ENCODE measurements at places on chromosomes 1 and 21.

- DNase-seq = no peak
Measured at GRCh38 chr21:36587388-36587787, 107.5 kb upstream of the CLDN14 start.

DNA sequence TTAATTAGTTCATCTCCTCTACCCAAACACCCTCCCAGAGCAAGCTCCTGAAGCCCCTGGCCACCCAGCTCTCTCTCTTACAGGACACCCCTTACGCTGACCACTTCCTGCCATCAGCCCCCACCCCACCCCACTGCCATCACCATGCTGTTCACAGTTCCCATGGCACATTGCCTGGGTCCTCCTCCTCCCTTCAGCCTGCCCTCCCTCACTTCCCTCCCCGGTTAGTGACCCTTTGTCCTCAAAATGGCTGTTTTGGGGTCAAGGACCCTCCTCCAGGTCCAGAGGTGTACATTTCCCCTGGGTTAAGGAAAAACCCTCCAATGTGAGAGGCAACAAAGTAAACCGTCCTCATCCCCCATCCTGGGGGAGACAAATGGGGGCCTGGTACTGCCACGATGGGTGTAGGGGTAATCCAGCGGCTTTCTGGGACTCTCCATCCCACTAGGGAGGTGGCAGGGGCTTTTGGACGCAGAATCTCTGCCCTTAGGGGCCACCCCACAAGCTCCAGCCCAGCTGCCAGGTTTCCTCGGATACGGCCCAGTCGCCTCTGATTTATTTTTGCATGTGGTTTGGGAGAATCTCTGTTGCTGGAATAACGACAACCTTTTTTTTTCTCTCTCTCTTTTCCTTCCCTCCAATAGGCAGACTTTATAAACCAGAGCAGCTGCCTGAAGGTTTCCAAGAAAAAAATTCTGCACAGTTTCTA, 8.5 kb downstream of the CAMK2N1 start:
- no peak for DNase-seq

- DNase-seq = no peak
Measured at GRCh38 chr1:28173151-28173979, 3.1 kb downstream of the PTAFR start.

GRCh38 chr1:207997486-207998268, 86.8 kb upstream of the CD34 start:
- no peak for DNase-seq

DNA sequence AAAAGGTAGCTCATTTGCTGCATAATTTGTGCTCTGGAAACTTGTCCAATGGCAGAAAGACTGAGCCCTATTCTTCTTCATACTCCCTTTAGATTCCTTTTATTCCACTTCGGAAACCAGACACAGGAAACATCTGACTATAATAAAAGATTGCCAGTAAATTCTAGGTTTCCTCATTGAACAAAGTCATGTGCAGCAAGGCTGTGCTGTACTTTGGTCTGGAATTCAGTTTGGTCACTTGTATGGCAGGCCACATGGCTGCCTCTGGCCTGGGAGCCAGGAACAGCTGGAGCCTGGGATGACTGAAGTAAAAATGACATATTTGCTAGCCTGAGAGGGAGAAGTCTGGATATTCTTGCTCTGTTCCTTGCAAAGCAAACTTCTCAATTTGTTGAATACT, 79.6 kb downstream of the ST3GAL3 start:
- DNase-seq = no peak

DNA sequence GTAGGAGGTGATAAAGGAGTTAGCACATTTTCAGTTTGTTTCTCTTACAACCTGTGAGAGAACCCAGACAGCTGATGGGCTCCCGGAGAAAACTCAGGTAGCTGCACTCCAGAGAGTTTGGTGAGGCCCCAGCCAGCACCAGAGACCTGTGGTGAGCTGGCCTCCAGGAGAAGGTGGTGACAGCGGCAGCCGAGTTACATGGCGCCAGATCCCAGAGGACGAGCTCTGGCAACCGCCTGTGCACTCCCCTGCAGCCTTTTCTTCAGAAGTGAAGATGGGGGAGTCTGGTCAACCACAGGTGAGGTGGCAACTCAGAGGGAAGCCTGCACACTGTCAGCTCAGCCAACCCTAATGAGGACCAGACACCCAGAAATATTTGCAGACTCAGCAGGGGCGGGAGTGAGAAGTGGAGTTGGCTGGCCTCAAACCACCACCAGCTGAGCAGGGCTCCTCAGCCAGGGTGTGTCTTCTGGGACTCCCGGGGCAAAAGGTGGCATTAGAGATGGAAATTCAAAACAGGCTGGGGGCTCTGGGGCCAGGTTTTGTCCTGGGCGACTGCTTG, 209.7 kb downstream of the SETD4 start:
- DNase-seq = no peak

DNA sequence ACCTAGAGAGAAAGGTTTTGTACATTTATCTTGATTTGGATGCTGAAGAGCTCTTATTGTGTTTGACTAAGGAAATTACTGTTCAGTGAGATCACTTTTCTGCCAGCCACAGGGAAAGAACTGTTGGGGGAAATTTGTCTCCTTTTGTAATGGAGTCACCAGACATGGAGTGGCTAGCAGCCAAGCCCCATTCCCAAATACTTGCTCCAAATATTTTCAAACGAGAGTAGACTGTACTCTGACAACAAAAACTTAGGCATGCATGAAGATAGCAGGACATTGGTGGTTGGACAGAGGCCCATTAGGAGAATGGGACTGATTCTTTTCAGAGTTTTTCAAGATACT, 21.1 kb downstream of the IPO9 start:
- DNase-seq = no peak

DNA sequence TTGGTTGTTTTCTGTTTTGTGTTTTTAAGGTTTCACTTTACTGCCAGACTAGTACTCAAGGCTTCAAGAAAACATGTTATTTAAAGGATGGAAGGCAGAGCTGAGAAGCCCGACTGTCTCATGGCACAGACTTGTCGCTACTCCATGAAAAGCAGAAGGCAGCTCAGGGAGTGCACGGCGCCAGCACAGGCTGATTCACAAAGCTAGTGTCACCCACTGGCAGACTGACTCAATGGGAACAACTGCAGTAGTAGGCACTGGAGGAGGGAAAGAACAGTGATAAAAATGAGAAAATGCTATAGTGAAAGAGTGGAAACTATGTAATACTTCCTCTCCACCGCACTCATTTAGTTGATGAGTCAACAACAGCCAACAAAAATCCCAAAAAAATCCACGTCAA, 14.7 kb downstream of the HSF2BP start:
- no peak for DNase-seq

- DNase-seq = peak; percentile 20
Measured at GRCh38 chr1:112954945-112955772, 837 bp downstream of the SLC16A1 start.

DNA sequence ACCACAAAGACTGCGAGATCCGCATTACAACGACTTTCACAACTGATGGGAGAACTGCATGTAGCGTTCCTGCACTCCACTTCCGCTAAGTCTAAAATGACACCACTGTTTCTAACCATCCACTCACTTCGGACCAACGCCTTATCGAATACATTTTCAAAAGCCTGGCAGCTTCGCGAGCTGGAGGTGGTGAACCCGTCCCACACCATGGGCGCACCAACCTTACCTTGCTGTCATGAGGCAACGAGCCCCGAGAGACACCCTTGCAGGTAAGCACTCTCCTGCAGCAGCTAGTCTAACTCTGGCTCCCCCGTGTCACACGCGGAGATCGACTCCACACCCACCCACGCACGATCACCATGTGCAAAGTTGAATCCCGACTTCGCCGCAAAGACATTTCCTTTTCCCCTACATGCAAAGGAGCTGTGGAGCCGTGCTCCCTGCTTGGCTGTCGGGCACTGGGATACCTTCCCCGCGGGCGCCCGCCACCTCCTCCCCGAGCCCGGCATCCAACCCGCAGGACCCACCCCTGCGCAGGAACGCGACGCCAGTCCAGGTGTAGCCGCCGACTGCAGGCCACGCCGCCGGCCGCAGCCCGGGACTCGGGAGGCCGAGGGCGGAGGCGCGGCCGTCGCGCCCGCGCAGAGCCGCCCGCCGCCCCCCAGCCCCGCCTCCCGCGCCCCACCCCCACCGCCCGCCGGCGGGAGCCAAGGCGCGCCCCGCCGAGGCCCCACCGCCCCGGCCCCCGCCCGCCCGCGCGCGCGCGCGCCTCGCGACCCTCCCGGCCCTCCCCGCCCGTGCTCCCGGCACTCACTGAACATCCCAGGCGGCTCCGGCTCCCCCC, 629 bp downstream of the TAF5L start:
- peak; percentile 21 for DNase-seq

- no peak for DNase-seq
Measured at GRCh38 chr1:14118691-14119485, 418.9 kb downstream of the PRDM2 start.

GRCh38 chr21:22174746-22175145, 1176.5 kb downstream of the NCAM2 start:
- DNase-seq = no peak

GRCh38 chr21:44748621-44749020, 37.2 kb upstream of the TSPEAR start:
- DNase-seq = no peak

DNA sequence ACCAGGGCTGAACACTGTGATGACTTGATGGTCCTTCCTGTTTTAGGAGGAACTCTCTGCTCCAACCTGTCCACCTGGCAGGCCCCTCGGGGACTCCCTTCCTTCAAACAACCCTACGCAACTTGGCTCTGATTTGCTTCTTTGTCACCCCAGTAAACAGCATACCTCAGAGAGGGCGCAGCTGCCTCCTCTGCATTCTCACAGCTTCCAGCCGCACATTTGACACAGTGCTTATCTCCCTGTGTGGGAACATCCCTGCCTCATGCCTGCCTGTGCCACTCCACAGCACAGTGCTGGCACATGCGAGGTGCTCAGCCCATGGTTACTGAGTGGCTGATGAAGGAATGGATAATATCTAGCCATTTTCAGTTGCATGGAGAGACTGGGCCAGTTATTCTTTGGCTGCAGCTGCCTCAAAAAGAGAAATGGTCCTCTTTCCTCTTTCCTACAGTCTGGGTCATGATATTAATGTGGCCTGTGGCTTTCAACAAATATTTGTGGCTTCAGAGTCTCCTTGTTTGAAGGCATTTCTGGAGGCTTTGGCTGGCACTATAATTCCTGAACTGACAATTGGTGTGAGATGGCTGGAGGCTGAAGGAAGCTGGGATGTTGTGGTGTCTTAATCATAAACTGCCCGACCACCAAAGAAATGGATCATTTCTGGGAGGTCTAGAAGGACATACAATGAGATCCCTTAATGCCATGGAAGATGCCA, 77.9 kb downstream of the TENT5C start:
- no peak for DNase-seq

DNA sequence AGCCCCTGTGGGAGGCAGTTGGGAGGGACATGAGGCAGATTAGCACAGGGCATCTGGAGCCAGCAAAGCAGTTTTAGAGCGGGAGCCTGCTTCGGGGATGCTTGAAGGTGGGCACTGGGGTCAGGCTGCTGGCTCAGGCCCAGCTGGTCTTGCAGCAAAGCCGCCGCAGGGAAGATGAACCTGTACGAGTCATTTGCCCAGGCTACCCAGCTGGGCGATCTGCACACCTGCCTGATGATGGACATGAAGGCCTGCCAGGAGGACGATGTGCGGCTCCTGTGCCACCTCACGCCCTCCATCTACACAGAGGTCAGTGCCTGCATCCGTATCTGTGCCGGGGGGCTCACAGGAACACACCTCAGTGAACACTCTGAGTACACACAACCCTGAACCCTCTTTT, 7.7 kb upstream of the SLC27A3 start:
- DNase-seq = no peak

GRCh38 chr1:157844089-157844830, 2.7 kb upstream of the CD5L start:
- DNase-seq = no peak

- DNase-seq = peak; percentile 79
Measured at GRCh38 chr1:39183503-39184353, 20.8 kb upstream of the MACF1 start.

GRCh38 chr1:199706826-199707606, 320.5 kb upstream of the NR5A2 start:
- DNase-seq = no peak

DNA sequence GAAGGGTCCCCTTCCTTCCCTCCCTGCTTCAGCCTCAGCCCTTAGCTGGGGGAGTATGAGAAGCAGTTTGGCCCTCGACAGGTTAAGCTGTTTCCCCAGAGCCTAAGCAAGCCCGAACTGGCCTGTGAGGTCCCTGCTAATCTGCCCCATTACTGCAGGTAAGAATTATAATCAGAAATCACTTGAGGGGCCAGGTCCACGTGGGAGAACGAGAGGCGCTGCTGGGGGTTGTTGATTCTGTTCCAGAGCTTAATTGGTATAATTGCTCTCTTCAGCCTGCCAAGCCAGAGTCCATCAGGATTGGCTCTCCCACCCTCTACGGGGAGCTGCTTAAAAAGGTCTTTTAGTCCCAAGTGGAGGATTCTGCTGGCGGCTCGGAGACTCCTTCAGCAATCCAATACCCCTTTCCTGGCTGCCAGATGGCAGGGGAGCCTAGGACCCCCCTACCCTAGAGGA, 70.8 kb downstream of the UBE2T start:
- no peak for DNase-seq

- no peak for DNase-seq
Measured at GRCh38 chr1:23150742-23151141, 17.9 kb downstream of the LUZP1 start.

DNA sequence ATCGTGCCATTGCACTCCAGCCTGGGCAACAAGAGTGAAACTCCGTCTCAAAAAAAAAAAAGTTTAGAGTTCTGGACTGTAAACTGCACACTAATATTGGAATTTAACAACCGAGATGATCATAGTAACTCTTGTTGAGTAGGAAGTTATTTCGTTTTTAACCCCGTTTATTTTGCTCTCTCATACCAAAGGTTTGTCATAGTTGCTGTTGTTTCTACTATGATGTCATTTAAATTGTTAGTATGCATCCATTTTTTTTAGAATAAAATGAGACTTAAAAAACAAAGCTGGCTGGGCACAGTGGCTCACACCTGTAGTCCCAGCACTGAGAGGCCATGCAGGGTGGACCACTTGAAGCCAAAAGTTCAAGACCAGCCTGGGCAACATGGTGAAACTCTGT, 49.3 kb downstream of the DOP1B start:
- no peak for DNase-seq

- no peak for DNase-seq
Measured at GRCh38 chr1:92314024-92314423, 15.2 kb downstream of the RPAP2 start.

- no peak for DNase-seq
Measured at GRCh38 chr1:179175011-179175841, 54.3 kb downstream of the ABL2 start.

DNA sequence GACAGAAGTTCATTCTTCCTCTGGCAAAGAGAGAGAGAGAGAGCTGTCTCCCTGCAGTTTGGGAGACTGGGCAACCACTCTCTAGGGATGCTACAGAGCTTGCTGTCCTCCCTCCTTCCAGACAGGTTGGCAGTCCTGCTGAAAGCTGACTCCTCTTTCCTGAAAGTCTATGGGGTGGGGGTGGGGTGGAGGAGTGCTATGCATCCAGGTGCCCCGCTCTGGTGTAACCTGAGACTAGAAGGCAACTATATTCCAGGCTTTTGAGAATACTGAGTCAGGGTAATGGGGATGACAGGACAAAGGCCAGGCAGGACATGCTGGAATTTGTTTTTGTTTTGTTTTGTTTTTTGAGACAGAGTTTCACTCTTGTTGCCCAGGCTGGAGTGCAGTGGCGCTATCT, 55.4 kb downstream of the OPTC start:
- DNase-seq = no peak

- DNase-seq = no peak
Measured at GRCh38 chr1:90724361-90724760, 7.3 kb upstream of the BARHL2 start.

GRCh38 chr1:67793562-67793961, 39.7 kb downstream of the GNG12 start:
- DNase-seq = no peak

All from activated CD4-positive, alpha-beta T cell treated with anti-CD3 and anti-CD28 coated beads for 1 hour (primary cell).